ENCODE measurements at places on chromosomes 7 and 10.

- DNase-seq = no peak
Measured at GRCh38 chr10:1240341-1240775, 184.2 kb downstream of the WDR37 start.

DNA sequence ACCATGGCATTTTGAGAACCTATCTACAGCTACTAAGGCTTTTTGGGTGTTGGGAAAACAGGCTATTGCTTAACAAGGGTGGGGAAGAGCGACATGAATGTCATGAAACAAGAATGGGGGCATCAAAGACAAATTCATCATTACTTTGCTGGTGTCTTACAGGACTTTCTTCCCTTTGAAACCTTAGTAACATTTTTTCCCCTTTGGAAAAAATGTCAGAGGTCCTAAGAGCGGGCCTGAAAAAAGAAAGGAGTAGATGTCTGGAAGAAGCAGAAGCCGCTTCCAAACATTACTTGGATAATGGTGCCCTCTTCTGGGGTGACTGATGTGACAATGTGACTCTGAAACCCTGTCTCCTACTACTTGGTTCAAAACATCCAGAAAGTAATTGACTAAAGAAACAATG is 3.8 kb upstream of the DDX50 start:
- peak; percentile 11 for DNase-seq

DNA sequence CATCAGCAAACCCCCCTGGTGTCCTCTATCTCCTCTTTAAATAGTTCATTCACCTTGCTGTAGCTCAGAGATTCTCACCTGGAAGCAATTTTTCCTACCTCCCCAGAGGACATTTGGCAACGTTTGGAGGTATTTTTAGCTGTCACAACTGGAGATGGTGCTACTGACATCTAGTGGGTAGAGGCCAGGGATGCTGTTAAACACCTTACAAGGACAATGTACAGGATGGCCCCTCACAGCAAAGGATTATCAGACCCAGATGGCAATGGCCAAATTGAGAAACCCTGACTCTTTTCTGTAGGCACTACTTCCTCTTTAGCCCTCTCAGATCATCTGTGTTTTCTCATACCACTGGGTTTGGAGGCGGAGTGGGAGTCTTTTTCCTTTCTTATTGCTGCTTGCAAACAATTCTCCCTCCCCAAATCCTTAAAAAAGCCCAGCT is 13.2 kb upstream of the TRA2A start:
- DNase-seq = no peak

DNA sequence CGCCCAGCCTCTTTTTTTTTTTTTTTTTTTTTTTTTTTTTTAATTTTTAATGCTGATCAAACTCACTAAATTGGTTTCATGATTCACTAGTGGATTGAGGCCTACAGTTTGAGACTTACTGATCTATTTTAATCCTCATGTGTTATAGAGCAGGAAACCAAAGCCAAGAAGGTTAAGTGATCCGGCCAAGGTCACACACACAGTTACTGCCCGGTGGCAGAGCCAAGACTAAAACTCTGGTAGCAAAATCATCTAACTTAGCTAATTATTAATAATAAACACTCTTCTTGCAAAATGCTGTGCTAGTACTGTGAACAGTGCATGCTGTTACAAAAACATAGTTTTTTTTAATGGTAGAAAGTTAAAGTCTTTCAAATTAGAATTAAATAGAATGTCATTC is 188.3 kb upstream of the NFE2L3 start:
- no peak for DNase-seq

DNA sequence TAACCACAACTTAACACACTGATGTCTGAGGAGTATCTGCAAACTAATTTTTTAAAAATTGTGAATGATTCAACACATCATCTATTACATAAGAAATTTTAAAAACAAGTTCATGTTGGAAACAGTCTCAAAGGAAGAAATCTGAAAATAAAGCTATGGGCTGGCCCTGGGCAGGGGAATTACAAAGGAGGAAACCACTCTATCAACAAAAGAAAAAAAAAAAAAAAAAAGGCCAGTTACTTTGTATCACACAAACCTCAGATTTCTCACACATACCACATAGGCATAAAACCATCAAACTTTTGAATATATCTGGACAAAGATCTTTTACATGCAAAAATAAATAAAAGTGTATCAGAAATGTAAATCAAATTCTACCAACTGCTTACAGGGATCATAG is 20.8 kb downstream of the TIAL1 start:
- no peak for DNase-seq

GRCh38 chr7:91029688-91030087 is 234.5 kb upstream of the FZD1 start:
- no peak for DNase-seq

GRCh38 chr10:98713586-98713985 is 266.9 kb upstream of the HPS1 start:
- DNase-seq = no peak

GRCh38 chr10:85789982-85790789 is 576.4 kb downstream of the GRID1 start:
- DNase-seq = no peak

GRCh38 chr7:73820013-73820412 is 10.8 kb upstream of the CLDN4 start:
- no peak for DNase-seq

DNA sequence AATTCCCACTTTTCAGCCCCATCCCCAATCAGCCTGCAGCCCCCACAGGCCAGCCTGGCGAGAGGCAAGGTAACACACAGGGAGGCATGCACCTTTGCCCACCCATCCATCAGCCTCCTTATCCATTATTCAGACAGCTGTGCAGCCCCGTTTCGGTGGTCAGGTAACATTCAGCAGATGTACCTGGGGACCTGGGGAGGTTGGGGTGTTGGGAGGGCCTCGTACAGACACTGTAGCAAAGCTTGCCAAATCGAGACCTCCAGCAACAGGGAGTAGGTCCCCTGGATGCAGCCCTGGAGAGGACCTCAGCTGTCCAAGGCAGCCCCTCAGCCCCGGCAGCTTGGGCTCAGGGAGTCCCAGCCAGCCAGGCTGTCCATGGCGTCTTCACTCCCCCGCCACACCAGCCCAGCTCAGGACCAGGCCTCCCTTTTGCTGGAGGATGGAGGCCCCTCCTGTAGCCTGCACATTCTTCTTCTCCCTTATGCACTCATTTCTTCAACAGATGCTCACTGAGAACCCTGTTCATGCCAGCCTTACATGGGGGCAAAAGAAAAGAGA is 8.5 kb upstream of the DRGX start:
- DNase-seq = no peak

DNA sequence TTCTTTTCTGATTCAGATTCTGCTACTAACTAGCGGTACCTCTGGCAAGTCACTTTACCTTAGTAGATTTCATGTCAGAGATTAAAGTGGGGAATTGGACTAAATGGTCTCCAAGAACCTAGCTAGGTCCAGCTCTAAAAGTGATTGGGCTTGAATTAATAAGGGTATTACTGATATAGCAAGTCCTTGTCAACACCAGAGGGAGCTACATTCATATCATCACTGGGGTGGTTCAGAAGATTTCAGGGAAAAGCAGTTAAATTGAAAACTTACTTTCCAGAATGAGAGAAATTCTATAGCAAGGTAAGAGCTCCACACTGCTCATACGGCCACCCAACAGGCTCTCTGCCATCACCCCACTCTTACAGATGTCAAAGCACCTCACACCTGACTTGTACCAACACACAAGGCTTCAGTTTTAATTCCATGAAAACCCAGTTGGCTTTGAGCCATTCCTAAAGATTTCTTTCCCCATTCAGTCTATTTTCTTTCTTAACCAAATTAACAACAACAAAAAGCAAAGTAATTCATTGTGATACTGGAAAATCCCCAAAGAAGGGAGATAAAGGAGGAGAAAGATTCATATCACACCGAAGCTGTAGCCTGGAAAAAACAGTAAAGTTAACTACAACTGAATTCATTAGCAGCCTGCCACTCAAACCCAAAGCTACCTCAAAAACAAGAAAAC is 38.0 kb upstream of the SPOCK2 start:
- DNase-seq = no peak

DNA sequence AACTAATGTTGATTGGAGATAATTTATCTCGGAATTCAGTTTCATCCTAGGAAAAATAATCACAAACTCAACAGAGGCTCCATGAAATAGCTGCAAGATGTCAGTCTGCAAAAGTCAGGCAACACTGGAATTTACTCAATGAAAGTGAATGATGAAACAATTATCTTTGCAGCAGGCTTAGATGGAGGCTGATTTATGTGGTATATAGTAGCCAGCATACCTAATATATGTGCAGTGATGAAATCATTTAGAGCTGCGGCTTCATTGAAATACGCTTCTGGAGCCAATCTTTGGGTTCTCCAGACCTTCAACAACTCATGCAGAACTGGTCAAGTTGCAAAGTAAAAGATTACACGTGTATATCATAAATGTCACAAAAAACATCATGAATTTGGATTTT is 113.3 kb downstream of the ITGA8 start:
- DNase-seq = no peak

- DNase-seq = no peak
Measured at GRCh38 chr10:108852211-108852610, 1071.1 kb downstream of the XPNPEP1 start.

GRCh38 chr10:3054851-3055199 is 12.5 kb upstream of the PFKP start:
- DNase-seq = no peak

- DNase-seq = no peak
Measured at GRCh38 chr10:4485636-4486035, 340.4 kb upstream of the AKR1E2 start.

GRCh38 chr10:49448924-49449323 is 53.0 kb upstream of the DRGX start:
- DNase-seq = no peak

Data from stimulated activated CD4-positive, alpha-beta T cell treated with anti-CD3 and anti-CD28 coated beads, Interleukin-12 subunit alpha, Interleukin-12 subunit beta, amount 100 ng/mL, for 24 hours (primary cell).